ENCODE measurements at places on chromosomes 3 and 15.

- no peak overlapping the region for H3K27ac ChIP-seq
- no peak for DNase-seq
- peaks cover 51% of the 10 kb centered on the region for H3K27me3 ChIP-seq
- H3K4me3 ChIP-seq = peak overlapping the region; percentile 81
- H3K36me3 ChIP-seq = peaks cover 13% of the 10 kb centered on the region
Measured at GRCh38 chr15:101501703-101502373, 12.3 kb upstream of the PCSK6 start.

DNA sequence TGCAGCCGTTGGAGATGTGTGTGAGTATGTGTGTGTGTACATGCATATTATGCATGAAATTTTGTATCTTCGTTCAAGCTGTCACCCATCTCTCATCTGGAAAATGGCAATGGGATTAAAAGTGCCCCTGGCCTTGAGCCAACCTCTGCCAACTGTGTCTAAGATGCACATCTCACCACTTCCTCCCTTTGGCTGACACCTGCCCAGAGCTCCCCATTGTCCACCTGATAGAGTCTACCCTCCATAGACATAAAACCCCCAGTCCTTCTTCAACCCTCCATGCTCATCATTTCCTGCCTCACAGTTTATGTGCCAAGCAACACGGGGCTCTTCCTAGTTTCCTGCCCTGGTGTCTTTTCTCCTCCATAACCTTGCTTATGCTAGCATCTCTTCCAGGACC is 187.5 kb upstream of the HES1 start:
- DNase-seq = no peak
- H3K27me3 ChIP-seq = peaks cover 43% of the 10 kb centered on the region
- H3K27ac ChIP-seq = no peak overlapping the region
- H3K36me3 ChIP-seq = no peaks in the 10 kb centered on the region
- H3K4me1 ChIP-seq = peaks cover 4% of the 10 kb centered on the region
- no peak overlapping the region for H3K4me3 ChIP-seq

GRCh38 chr15:96070636-96071035 is 259.9 kb upstream of the NR2F2 start:
- no peak for DNase-seq
- H3K36me3 ChIP-seq = no peaks in the 10 kb centered on the region
- no peaks in the 10 kb centered on the region for H3K27me3 ChIP-seq
- no peak overlapping the region for H3K4me3 ChIP-seq
- H3K4me1 ChIP-seq = no peaks in the 10 kb centered on the region

DNA sequence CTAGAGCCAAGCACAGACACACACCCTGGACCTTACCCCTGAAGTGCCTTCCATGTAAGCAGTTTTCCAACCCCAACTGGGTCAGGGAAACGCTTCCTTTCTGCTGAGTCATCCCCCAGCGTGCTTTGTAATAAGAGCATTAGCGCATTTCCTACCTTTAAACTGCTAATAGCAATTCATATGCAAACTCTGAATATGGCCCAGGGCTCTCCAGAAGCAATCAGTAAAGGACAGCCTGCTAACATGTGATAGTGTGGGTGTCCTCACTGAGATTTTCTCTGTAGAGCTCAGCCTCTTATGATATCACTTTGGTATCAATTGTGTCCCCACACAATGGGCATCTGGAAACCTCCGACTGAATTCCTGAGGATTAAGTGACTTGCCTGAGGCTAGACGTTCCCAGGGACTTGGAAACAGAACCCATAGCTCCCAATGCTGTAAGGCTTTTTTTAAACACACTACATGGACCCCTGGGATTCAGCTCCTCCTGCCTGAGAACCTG is 5.6 kb downstream of the GABRB3 start:
- H3K27me3 ChIP-seq = peaks cover 15% of the 10 kb centered on the region
- H3K4me1 ChIP-seq = no peaks in the 10 kb centered on the region
- H3K36me3 ChIP-seq = no peaks in the 10 kb centered on the region

DNA sequence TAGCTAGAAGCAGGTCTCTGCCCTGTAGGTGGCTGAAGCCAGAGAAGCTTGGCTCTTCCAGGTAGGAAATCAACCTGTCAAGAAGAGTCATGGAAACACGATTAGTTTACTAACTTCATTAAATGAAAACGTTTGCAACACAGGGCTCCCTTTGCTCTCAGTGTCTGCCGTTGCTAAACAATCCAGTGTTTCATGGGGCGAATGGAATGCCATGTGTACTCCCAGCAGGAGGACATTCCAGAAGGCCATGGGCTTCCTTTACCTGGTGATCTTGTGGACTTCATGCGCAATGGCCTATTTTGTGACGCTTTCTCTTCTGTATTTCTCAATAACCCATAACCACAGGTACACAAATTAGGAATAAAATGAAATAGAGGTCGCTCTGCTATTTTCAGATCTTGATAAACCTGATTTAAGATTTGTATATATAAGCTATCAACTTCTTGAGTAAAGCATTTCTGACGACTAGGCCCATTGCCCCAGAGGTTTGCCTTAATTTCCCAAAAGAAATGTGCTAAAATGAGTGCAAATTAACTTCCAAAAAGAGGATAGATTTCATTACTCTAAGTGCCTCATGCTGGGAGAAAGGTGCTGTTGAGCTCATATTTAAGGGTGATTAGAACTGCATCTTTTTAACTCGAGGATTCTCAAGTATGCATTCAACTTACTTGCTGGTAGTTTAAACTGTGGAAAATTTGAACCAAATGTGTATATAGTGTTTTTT is 171.0 kb downstream of the EPHA3 start:
- no peaks in the 10 kb centered on the region for H3K36me3 ChIP-seq
- DNase-seq = no peak
- no peak overlapping the region for H3K4me3 ChIP-seq

GRCh38 chr3:100614941-100615340 is 5.5 kb downstream of the ADGRG7 start:
- no peak overlapping the region for H3K27ac ChIP-seq
- peaks cover 2% of the 10 kb centered on the region for H3K36me3 ChIP-seq
- peaks cover 39% of the 10 kb centered on the region for H3K27me3 ChIP-seq
- no peaks in the 10 kb centered on the region for H3K4me1 ChIP-seq
- no peak overlapping the region for H3K4me3 ChIP-seq

- DNase-seq = no peak
- H3K27ac ChIP-seq = peak overlapping the region; percentile 93
- H3K4me1 ChIP-seq = peaks cover 43% of the 10 kb centered on the region
- peak overlapping the region; percentile 85 for H3K4me3 ChIP-seq
- H3K27me3 ChIP-seq = no peaks in the 10 kb centered on the region
Measured at GRCh38 chr3:189325454-189325853, 153.7 kb downstream of the TPRG1 start.

DNA sequence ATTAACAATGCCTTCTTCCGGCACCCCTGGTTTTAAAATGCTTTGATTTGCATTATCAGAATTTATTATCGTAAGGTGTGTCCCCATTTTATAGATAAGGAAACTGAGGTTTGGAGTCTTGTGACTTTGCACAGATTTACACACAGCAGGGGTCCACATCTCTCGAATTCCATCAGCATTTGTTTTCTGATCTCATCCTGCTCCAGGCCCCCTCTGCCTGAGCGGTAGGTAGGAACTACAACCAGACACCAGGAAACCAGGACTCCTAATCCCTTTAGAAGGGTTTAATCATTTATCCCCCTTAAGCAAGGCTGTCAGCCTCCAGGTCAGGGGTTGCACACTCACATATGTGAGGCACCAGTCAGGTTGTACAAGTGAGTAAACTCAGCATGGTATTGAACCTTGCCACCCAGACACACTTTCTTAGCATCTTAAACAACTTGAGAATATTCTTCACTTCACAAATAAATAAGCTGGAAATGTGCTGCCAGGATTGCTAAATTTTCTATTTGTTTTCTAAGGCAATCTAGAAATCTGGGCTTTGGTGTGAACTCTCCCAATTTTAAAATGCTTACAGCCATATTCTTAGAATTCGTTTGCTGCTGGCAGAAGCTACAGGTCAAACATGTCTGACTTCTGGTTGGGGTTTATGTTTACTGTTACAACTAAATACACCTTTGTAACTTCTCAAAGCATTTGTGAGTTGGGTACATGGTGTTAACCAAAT is 31.7 kb upstream of the CMTM7 start:
- peaks cover 8% of the 10 kb centered on the region for H3K4me1 ChIP-seq
- H3K4me3 ChIP-seq = no peak overlapping the region
- DNase-seq = no peak
- H3K36me3 ChIP-seq = peaks cover 6% of the 10 kb centered on the region
- no peak overlapping the region for H3K27ac ChIP-seq

GRCh38 chr15:82930461-82930860 is 22.1 kb downstream of the HOMER2 start:
- peaks cover 11% of the 10 kb centered on the region for H3K27me3 ChIP-seq
- peaks cover 4% of the 10 kb centered on the region for H3K36me3 ChIP-seq
- H3K4me3 ChIP-seq = no peak overlapping the region
- H3K4me1 ChIP-seq = peaks cover 11% of the 10 kb centered on the region

DNA sequence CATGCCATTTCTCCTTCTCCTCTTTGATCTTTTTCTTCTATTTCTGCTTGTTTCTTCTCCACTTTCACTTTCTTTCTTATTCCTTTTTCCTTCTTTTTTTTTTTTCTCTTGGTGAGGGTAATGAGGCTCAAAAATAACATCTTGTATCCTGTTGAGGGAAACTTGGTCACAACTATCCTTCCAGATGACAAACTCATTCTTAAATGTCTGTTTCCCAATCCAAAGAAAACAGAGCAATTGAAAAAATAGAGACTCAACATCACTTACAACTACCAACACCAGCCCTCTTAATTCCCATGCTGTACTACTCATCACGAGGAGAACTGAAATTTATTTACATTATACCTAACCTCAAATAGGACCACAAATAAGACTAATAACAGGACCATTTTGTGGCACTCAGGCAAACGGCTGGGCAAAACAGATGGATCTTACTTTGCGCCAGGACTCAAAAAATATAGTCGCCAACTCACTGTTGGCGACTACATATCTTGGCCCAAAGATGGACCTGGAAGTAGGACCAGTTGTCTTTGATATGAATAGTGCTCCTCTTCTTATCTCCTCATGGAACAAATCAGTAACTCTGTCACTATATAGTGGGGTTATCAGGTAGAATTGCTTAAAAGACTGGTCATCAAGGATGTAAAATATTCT is 343.9 kb downstream of the ZBTB20 start:
- no peak for DNase-seq
- peak overlapping the region; percentile 37 for H3K27ac ChIP-seq
- peaks cover 5% of the 10 kb centered on the region for H3K36me3 ChIP-seq
- no peaks in the 10 kb centered on the region for H3K27me3 ChIP-seq
- peaks cover 16% of the 10 kb centered on the region for H3K4me1 ChIP-seq
